OCI-M1 (cell line): ENCODE measurements at places on chromosomes 2 and 18.

DNA sequence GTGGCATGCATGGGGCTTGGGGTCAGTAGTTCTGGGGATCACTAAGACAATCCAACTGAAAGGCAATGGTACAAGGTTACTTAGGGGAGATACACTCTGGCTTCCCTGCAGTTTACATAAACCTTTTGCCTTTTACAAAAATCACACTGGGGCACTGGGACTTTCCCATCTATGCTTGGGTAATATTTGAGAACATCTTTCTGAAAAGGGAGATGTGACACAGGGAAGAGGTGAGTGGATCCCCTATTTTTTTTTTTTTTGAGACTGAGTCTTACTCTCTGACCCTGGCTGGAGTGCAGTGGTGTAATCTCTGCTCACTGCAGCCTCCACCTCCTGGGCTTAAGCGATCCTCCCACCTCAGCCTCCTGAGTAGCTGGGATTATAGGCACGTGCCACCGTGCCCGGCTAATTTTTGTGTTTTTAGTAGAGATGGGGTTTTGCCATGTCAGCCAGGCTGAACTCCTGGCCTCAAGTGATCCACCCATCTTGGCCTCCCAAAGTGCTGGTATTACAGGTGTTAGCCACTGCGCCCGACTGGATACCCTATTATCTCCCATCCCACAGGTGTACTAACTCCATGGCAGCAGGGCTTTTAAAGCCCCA lies 82.8 kb upstream of the DNMT3A start:
- no peak for DNase-seq

DNA sequence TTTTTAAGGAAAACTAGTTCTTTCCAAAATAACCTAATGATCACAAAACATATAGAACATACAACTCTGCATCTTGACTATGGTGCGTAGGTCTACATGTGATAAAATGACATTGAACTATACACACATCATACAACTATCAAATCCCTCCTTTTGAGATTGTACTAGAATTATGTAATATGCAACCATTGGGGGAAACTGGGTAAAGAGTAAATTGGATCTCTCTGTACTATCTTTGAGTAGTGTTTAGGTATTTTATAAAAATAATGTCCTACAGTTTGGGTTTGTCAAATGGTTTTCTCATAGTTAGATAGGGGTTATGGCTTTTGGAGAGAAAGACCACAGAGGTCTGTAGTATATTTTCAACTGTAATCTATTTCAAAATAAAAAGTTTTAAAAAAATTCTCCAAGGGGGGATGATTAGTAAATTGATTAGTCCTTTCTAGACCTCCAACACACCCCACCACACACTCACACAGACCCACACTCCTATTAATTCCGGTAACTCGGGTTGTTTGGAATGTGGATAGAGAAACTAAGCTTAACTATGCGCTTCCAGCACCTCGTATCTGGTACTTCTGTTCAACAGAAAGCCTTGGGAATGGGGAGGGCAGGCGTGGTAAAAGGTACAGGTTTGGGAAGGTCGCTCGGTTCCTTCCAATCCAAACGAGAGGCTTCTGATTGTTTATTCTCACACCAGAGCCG lies 695 bp upstream of the BIRC6 start:
- DNase-seq, result peak; percentile 71

GRCh38 chr18:55375930-55376329 lies 212.1 kb downstream of the TCF4 start:
- DNase-seq, result no peak

DNA sequence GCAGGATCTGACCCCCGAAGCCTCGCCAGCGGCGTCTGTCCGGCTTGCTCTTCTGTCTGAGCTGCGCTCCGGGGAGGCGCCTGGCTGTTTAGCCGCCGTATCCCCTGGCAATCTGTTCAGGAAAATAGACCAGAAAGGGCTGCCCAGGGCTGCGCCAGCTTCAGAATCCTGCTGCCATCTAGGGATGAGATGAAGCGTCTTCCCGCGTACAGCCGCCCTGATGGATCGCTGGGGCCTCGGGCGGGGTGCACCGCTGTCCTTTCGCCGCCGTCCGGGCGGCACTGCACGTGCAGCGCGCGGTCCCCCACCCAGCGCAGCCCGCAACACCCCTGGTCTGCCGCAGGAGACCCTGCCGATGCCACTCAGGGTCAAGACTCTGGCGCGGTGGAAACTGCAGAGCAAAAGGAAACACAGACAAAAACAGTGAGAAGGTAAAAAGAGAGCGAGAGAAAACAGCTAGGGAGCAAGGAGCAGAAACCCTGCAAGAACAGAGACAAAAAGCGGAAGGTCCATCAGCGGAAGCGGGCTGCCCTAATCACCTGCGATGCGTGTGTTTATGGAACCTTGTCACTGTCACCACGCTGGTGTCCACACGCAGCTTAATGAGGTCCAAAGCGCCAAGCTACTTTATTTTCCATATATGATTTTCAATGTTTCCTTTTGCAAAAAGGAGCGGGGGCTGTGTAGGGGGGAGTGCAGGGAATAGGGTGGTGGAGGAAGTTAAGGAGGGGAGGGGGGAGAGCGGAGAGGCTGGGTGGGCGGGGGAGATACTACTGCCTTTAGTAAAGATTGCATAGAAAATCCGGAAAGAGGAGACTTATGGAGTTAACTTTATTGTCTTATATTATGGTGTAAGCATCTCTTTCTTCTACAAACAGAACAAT lies 2113.3 kb upstream of the PIK3C3 start:
- DNase-seq, result peak; percentile 81

DNA sequence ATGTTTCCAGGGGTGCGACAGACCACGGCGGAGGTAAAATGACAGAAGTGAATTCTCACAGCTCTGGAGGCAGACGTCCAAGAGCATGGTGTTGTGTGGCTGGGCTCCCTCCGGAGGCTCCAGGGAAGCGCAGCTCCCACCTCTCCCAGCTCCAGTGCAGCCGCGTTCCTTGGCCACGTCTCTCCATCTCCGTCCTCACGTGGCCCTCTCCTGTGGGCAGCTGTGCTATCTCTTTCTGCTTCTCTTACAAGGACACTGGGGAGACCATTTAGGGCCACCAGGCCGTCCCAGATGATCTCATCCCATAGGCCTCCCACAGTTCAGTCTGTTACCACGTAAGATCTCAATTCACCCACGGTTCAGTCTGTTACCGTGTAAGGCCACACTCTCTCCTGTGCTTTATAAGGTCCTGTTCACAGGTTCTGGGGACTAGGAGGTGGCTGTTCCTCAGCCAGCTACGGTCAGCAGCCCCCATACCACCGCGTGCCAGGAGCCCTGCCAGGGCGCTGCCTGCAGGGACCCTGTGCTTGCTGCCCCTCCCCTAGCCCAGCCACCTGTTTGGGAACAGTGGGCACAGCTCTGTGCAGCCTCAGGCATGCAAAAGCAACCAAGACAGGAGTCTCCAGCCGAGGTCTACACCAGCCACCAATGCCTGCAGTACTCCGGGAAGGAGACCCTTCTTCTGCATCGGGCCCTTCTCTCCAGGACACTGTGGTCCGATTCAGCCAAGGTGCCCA lies 2.9 kb upstream of the MAB21L4 start:
- no peak for DNase-seq

DNA sequence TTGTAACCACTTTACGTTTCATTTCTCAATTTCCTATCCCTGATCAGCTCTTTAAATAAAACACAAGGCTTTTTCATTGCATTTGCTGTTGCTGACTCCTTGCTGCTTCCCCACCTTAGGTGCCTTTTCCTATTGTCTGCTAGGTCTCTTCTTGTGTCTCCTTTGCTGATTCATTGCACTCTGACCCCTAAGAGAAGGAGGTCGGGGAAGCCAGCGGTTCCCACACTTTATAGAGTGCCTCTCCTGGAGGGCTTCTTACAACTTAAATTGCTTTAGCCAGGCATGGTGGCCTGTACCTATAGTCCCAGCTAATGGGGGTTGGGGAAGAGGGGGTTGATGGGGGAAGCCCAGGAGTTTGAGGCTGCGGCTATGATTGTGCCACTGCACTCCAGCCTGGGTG lies 495.0 kb downstream of the DLGAP1 start:
- DNase-seq, result no peak

DNA sequence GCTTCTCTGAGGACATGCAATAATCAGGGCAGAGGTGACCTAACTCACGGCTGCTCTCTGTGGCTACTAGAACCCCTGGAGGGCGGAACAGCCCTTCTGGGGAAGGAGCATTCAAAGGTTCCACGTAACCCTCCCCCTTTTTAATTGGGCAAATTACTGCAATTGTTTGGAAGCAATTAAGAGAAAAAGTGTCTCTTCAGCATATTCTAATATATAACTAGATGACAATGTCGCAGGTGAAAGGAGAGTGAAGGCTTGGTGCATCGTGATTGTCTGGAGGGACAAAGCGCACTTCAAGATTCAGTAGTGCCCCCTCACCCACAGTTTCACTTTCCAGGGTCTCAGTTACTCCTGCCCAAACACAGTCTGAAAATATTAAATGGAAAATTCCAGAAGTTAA lies 720.8 kb downstream of the DCDC2C start:
- DNase-seq, result no peak

GRCh38 chr18:44851856-44852621 lies 171.4 kb downstream of the SETBP1 start:
- DNase-seq, result no peak

GRCh38 chr2:98483257-98483861 lies 38.7 kb downstream of the INPP4A start:
- DNase-seq, result no peak
